ENCODE measurements at places on chromosomes 12 and 14.
A peak's percentile ranks its signal among the peaks of the same experiment; 100 is the strongest.

DNA sequence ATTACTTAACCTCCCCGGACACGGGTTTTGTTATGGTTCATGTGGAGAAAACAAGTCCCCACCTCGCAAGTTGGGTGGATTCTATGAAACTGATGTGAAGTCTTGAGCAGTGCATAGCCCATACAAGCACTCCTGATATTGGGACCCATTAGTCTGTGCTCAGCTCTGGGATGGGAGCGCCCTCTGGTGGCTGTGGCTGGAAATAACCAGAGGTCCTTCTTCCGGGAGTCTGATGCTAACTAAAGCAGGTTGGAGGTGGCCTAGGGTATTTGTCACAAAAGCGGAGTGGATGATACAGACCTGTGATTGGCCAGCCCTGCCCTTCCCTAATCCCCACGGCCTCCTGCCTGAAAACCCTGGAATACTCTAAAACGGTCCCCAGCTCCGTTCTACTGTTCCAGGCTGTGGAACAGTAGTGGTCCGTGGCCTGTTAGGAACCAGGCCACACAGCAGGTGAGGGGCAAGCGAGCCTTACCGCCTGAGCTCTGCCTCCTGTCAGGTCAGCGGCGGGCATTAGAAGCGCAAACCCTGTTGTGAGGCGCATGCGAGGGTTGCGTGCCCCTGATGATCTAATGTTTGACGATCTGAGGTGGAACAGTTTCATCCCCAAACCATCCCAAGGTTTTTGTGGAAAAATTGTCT, 6.4 kb downstream of the SLC48A1 start:
- peak; percentile 75 for DNase-seq

DNA sequence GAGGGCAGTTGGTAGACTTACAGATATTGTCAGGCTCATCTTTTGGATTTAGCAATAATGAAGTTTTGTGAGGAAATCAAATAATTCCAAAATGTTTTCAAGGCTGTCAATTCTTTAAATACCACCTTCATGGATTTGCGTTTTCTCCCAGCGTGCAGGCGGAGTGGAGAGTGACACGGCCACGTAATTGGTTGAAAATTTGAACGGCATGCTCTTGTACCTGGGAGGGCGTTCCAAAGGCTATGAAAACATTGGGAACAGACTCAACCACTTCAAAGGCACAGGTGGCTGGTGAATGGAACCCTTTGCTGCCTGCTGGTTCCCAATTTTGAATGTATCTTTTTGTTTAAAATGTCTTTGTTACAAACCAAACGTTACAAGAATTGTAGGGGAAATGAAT, 12.4 kb downstream of the SMIM41 start:
- no peak for DNase-seq

- DNase-seq, result no peak
Measured at GRCh38 chr14:42140001-42140400, 533.3 kb downstream of the LRFN5 start.

DNA sequence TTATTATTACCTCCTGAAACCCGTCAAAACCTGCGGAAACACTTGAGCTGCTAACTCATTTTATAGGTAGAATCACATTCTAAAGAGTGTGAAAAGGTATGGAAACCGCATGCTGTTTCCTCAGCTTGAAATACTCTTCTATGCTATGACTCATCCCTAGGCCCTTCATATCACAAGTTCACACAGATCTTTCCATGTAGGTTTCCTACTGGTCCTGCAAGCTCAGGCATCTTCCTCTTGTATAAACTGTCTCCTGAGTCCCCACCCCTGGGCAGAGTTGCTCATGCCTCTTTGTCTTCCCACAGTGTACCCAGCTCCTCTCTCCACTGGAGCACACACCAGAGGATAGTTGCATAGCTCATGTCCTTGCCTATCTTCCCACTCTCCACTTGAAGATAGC, 84.7 kb downstream of the CMAS start:
- DNase-seq, result no peak

DNA sequence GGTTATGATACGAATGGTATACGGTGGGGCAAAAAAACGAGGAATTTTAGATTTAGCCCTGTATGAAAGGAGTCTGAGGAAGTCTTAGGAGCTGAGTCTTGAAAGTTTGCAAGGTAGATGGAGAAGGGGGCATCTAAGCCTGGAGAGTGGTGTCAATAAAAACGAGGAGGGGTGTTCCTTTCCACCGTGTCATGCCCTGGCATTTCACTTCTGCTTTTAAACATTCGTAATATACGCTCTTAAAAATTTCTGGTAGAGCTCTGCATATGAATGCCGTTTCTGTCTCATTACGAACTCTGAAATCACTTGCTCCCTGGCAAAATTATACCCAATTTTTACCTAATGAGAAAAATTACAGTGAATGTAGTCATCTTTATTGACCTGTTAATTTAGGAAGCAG, 170.2 kb downstream of the ERC1 start:
- no peak for DNase-seq

GRCh38 chr14:65948302-65948701, 535.8 kb downstream of the FUT8 start:
- no peak for DNase-seq

- DNase-seq, result no peak
Measured at GRCh38 chr12:6533653-6533922, 729 bp upstream of the GAPDH start.

DNA sequence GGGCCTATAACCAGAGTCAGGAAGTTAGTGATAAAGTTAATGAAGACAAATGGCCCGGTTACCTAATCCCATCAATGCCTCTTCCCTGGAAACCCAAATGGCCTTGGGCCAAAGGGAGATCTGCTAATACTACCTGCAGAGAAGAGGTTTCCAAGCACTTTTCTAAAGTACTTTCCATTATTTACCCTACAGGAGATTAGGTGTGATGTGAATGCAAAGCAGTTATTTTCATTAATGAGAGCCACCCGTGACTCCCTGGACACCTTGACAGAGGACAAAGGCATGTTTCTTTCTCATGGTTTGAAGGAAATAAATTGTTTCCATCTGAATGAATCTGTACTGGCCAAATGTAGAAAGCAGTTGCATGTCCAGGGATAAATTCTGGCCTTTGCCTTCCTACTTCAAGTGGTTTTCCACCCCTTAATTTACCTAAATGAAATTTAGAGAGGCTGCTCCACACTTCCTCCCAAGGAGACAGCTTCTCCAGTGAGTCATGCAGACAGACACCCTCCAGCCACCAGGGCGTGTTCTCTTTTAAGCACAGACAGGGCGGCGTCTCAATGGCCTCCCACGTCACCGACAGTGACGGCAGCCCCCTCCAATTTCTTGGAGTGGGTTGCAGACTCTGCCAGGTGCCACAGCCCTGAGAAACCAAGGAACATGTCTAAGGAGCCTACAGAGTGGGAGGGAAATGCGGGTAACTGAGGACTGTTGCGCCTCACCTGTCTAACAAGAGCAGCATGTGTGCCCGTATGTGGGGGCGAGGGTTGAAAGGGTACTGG, 43.9 kb upstream of the GNPNAT1 start:
- DNase-seq, result peak; percentile 44

- DNase-seq, result peak; percentile 22
Measured at GRCh38 chr12:46933947-46934346, 108.2 kb upstream of the SLC38A4 start.

All from Caki2 (cell line).